ENCODE measurements at places on chromosomes 1 and 21. TPM values are rescaled to one million over a fixed set of nuclear protein-coding genes. Genes with fewer than 3 reads are reported as not detected.

DNA sequence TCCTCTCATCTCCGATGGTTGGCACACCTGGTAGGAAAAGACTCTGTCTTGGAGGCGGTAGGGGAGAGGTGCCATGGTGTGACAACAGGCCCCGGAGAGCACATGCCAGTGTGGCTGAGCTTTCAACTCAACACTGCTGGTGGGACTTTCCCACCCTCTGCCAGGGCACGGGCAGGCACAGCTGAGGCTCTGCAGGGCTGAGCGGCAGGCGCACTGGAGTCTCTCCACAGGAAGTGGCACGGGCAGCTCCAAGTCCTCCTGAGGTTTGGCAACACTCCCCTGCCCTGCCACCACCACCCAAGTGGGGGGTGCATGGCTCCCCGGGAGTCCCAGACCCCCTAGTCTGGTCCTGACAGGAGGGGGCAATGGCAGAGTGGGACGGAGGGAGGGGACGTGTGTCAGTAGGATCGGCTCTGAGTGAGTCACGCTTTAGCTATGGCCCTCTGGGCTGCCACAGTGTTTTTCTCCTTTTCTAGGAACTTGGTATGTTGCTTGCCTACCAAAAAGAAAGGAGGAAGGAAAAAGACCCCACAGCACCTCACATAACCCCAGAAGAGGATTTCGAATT lies 27.3 kb upstream of the EVA1B start:
- no peak overlapping the region for H3K27ac ChIP-seq
- no peaks in the 10 kb centered on the region for H3K27me3 ChIP-seq
- H3K36me3 ChIP-seq = no peaks in the 10 kb centered on the region
- no peak overlapping the region for H3K4me3 ChIP-seq

DNA sequence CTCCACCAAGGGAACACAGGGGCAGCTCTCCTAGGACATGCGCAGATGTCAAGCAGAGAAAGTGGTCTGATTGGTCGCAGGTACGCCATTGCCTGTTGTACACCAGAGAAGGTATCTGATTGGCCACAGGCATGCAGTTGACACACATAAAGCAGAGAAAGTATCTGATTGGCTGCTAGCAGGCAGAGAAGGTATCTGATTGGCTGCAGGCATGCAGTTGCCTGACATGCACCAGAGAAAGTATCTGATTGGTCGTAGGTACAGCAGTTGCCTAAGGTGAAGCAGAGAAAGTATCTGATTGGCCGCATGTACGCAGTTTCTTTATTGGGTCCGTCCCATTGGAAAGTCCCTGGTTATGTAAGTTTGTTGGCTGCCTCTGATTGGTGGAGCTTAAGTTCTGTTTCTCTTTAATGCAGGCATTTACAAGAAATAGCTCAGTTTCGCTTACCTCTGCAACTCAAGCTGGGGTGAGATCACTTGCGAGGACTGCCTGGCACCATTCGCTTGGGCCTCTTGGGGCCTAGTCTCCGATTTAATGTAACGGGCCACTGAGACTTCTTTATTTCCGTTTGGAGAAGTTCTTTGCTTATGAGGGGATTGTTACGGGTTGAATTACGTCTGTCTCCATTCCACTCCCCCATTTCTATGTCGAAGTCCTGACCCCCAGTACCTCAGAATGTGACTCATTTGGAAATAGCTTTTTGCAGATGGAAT lies 74.2 kb downstream of the SIK1 start:
- H3K4me3 ChIP-seq = no peak overlapping the region
- H3K27me3 ChIP-seq = no peaks in the 10 kb centered on the region
- no peak for DNase-seq
- no peak overlapping the region for H3K27ac ChIP-seq

- H3K4me3 ChIP-seq = no peak overlapping the region
- no peak overlapping the region for H3K27ac ChIP-seq
- H3K4me1 ChIP-seq = no peaks in the 10 kb centered on the region
- H3K27me3 ChIP-seq = no peaks in the 10 kb centered on the region
Measured at GRCh38 chr21:14312871-14313270, 70.1 kb downstream of the HSPA13 start.

DNA sequence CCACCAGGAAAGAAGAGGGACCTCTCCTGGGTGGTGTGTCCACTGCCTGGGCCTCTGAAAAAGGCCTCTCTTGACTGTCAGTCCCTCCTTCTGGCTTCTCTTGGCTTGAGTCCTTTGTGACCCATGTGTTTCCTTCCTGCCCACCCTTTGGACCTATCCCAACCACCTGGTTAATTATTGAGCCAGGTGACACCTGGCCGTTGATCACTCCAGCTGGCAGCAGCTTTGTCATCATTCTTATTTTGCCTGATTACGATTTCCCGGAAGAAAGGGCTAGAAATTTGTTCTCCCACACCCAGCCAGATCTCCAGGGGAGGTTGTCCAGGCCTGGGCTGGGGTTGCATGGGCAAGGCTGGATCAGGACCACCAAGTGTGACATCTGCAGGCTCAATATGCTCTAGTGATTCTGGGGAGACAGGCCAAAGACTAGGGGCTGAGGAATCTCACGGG lies 24.8 kb downstream of the CSF1 start:
- no peaks in the 10 kb centered on the region for H3K27me3 ChIP-seq
- no peak overlapping the region for H3K27ac ChIP-seq
- no peaks in the 10 kb centered on the region for H3K36me3 ChIP-seq
- DNase-seq = no peak

FMO3 gene
- 0.15 TPM for total RNA-seq

FCRL2 gene
- not detected for total RNA-seq

DNA sequence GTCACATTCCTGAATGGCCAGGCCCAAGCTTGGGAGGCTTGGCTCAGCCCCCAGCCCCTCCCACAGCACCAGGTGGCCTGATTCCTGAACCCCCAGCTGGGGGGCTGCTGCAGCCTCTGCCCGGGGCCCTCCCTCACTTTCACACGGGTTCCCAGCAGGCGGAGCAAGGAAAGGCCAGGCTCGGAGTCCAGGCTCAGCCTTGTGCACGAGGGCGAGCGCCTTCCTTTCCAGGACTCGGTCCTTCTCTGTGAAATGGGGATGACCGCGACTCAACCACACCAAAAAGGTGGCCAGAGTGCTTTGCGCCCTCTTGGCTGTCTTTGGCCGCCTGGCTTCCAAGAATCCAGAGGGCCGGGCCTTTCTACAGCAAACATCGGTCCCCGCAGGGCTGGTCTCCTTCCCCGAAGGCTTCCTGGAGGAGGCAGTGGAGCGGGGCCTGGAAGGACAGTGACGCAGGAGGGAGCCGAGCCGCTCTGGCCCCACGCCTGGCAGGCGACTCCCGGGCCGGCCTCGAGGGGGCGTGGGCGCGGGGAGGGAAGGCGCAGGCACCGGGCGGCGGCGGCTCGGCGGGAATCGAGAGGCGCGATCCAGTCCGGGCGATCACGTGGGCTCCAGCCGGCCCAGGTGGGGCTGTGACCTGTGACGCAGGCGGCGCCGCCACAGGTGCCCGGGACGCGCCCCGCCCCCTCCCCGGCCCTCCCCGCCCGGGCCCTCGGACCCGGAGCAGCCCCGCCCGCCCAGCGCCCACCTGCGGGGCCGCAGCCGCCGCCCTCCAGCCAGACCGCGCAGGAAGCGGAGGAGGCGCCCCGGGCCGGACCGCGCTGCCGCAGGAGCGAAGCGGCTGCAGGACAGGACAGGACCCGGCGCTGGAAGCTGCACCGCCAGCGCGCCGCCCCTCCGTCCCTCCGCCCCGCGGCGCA lies at the start of gene ARHGEF16:
ARHGEF16 (plus strand) TSS at position 775 of the 920 bp plus-strand sequence. CDS start 8,420 bp downstream, outside the sequence.
- peaks cover 3% of the 10 kb centered on the region for H3K4me1 ChIP-seq
- H3K36me3 ChIP-seq = no peaks in the 10 kb centered on the region
- H3K27ac ChIP-seq = no peak within 1 kb of the TSS
- peak within 1 kb of the TSS; percentile 33 for H3K4me3 ChIP-seq
- DNase-seq = peak; percentile 49

DNA sequence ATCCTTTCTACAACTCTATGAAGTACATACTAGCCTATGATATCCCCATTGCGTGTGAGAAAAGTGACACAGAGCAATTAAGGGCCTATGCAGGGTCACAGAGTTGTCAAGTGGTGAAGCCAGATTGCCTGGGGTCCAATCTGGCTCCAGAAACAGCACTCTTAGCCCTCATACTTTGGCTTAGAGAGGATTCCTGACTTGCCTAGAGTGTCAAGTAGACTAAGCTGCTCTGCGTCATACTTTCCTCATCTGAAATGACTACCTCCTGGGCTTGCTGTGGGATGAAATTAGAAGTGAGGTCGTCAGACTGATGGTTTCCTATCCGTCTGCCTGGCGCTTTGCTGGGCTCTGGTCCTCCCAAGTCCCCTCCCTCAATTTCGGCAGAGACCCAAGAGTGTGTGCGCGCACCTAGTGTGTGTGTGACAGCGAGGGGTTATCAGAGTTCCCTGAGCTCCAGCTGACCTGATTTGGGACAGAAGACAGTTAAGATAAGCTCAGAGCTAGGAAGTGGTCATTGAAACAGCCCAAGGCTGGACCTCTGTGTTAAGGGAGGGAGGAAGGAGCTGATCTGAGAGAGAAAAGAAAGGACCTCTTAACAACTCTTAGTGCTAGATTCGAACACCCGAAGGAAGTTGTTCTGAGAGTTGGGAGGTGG lies 5.4 kb upstream of the NUAK2 start:
- DNase-seq = no peak
- no peaks in the 10 kb centered on the region for H3K27me3 ChIP-seq
- H3K4me1 ChIP-seq = peaks cover 9% of the 10 kb centered on the region

DNA sequence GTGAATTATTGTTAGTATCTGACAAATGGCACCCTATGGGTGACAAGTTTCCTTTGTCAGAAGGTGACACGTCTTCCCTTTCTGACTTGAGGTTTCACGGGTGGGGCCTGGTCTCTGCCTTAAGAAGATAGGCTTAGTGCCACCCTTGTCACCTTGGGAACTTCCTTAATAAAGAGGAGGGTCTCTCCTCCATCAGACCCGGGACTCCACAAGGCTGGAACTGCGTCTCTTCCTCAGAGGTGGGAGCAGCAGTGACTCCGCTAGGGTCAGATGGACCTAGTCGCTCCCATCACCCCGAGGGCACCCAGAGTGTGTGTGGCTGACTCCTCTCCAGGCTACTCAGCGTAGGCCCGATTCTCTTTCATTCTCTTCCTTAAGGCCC lies 774 bp upstream of the WDTC1 start:
- no peak overlapping the region for H3K27ac ChIP-seq
- peak overlapping the region; percentile 43 for H3K4me3 ChIP-seq
- peaks cover 8% of the 10 kb centered on the region for H3K4me1 ChIP-seq
- no peaks in the 10 kb centered on the region for H3K27me3 ChIP-seq
- H3K36me3 ChIP-seq = no peaks in the 10 kb centered on the region

DNA sequence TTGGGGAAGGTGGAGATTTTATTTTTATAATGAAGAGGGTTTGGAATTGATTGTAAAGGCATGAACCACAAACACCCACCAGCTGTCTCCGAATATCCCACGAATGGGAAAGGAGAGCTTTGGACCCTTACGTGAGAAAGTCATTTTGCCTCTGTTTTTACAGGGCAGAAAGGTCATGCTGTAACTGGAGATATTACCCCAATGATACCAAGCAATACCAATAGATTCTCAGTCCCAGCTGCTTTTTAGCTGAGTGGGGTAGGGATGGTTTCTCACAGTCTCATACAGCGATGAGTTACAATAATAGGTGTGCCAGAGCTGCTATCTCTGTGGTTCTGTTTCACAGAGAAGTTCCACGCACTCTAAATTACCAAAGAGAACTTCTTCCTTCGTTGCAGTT lies 8.8 kb upstream of the F3 start:
- no peak overlapping the region for H3K4me3 ChIP-seq
- no peaks in the 10 kb centered on the region for H3K36me3 ChIP-seq
- peaks cover 16% of the 10 kb centered on the region for H3K4me1 ChIP-seq
- no peak for DNase-seq
- no peaks in the 10 kb centered on the region for H3K27me3 ChIP-seq
- no peak overlapping the region for H3K27ac ChIP-seq
